ENCODE measurements at places on chromosomes 7 and 10.

DNA sequence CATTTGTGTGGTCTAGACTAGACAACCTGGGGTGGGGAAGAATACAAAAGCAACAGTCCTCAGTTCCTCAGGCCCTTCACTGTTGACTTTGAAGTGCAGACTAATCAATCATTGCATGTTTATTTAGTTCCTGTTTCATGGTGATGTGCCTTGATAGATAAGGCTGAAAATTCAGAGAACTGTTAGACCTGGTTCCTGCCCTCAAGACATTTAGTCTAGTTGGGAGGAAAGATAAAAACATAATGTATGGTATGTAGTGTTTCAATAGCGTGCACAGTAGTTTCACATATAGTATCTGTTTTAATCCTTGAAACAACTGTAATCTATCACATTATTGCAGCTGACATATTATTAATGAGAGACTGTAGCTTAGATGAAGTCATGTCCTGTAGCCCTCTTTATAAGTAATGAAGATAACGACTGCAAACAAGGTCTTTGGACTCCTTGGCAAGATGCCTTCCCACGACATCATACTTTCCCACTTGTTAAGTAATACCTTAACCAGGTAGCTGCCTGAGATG is 124.0 kb downstream of the CELF2 start:
- DNase-seq, result no peak

DNA sequence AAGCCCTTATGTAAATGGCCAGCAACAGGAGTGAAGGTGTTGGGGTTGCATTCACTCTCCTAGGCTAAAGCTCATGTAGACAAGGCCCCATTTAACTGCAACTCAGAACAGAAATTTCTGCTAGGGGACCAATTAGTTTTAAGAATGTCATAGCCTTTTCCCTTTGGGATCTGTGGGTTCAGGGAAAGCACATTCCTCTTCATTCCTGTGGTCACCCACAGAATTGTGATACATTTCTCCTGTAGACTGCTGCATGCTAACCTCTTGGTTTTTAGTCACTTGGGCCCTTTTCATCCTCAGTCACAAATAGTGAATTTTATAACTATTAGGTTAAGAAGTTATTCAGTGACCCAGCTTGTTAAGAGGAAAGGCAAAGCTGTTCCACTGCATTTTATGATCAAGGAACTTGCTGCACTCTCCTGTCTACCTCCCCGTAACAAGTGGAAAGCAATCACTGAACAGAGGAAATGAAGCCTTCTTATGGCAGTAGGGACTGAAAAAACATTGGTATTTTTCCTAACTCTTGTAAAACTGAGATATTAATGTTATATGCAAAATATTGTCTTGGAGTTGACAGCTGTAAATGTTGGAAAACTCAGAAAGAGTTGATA is 124.9 kb downstream of the SND1 start:
- DNase-seq, result no peak

DNA sequence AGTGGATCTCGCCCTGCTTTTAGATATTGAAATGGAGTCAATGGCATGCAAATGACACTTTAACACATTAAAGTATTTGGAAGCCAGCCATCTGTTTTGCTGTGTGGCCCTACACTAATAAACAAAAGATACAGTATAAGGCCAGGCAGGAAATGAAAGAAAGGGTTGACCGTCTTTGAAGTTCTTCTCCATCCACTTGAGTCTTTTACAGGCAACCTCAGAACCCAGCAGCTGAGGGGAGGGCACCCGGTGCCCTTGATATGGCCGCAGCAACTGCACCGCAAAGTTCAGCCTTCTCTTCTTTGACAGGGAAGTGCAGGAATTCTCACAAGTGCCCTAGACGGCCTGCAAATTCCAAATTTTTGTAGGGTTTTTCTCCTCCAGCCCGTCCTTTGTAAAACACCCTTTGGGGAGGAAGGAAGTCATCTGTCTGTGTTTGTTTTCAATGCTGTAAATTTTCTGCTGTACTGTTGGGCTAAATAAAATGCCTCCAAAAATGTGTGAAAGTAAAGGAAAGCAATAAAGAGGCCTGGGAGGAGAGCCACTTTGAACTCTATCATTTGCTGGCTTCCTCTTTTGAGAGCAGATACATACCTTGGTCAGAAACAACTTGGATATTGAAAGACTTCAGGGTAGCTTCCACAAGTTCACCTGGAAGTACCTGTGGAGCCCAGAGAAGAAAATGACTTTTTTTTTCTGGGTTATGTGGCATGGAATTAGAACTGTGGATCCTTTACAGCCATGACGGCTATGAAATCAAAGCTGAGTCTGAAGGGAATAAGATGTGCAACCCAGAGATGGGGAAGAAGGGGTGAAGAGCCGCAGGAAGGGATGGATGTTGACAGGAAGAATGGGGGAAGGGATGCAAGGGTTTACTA is 3.6 kb downstream of the HOXA1 start:
- DNase-seq, result no peak

- peak; percentile 95 for DNase-seq
Measured at GRCh38 chr10:1056326-1057105, at the start of gene WDR37. Gene WDR37, plus strand, starts transcription at chr10:1056385. Its CDS starts 15,771 bp downstream, at chr10:1072156.

DNA sequence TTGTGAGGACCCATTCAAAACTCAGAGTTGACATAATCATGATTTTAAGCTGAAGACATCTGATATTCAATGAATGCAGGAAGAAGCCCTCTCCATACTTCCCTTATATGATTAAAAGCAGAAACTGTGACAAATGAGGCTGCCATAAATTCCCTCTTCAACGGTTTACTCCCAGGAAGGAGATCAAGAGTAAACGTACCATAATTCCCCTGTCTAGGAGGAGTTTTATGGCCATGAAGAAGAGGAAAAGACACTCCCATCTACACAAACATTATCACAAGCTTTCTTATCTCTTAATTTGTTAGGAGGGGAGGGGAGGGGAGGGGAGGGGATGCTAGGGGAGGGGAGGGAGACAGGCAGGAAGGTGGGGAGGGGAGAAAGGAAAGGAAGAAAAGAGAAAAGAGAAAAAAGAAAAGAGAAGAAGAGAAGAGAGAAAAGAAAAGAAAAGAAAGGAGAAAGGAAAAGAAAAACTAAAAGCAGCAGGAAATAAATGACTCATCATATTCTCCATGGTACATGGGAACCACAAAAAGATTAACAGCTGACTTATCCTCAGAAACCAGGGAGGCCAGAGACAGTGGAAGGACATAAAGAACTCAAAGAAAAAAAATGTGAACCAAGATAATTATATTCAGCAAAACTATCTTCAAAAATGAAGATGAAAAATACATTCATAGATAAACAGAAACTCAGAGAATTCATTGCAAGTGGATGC is 121.6 kb downstream of the ALOX5 start:
- no peak for DNase-seq

DNA sequence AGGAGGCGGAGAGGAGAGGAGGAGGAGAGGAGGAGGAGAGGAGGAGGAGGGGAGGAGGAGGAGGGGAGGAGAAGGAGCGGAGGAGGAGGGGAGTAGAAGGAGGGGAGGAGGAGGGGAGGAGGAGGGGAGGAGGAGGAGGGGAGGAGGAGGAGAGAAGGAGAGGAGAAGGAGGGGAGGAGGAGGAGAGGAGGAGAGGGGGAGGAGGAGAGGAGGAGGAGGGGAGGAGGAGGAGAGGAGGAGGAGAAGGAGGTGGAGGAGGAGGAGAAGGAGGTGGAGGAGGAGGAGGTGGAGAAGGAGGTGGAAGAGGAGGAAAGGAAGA is 15.5 kb upstream of the CRCP start:
- DNase-seq, result no peak

DNA sequence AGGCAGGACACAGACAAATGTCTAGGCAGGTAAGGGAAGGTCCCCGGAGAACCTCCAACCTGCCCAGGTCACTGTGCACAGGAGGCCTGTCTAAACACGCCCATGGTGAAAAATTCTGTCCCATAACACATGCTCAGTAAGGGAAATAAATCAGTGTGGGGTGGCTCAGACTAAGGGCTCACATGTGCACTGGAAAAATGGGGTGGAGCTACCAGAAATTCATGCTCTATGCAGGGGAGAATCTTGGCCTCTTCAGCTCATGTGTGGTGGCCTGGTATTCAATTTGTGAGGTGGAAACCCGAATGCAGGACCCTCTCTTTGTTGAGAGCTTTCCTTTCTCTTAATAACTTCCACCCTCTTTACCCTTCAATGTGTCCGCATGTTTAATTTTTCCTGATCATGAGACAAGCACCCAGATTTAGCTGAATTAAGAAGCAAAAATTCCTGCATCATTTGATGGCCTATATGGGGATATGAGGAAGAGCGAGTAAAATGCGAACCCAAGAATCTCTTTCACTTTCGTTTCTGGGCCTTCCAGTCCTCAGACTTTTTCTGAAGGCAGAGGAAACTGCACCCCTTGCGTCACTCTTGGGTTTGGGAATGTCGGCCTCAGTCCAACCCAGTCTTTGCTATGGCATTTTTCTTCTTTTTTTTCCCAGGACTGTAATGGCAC is 163.2 kb downstream of the DGKB start:
- no peak for DNase-seq

DNA sequence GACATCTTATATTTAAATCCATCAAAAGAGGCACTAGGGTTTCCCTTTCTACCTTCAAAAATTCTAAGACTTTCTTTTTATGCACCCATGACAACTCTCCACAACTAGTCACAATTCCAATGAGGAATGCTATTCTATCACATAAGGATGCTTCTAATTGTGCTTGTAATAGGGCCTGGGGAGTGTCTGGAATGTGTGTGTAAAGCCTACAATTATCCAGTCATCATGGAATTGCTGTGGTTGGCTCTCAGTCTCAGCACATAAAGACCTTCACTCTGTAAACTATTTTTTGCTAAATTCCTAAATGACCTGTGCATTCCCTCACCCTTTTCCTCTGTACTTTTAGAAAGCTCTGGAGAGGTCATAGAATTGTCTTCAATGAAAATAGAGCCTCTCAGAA is 86.7 kb downstream of the EPDR1 start:
- no peak for DNase-seq

DNA sequence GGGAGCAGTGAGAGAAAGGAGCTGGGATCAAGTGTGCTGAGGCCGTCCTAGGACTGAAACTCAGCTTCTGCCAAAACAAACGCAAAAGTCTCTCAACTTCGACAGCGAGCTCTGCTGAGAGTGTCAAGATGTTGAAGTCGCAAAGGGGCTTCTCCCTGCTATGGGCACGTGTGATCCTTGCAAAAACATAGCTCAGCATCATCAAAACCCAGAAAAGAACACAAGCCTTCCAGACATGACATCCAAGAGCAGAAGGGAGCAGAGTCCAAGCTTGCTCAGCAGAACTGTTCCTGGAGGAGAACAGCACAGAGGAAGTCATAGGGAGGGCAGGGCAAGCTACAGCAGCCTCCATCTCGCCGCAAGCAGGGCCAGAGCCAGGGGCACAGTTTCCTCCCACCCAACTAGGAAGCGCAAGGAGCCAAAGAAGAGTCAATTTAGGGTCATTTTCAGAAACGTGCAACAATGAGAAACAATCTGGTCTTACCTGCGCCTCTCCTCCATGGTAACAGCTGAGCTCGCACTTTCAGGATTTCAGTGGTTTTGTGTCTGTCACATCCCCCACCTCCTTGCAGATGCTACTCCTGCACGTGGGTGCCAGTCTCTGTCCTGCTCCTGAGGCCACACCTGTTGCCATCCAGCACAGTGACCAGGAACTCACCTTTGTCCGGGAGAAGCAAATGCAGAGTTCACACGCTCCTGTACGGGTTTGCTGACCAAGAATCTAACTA is 113.9 kb downstream of the DIP2C start:
- DNase-seq, result no peak

- no peak for DNase-seq
Measured at GRCh38 chr7:68166525-68166924, 1169.9 kb downstream of the TYW1 start.

- no peak for DNase-seq
Measured at GRCh38 chr7:143203386-143203785, 18.5 kb upstream of the TAS2R40 start.

GRCh38 chr10:75470901-75471300 is 39.5 kb downstream of the LRMDA start:
- DNase-seq, result no peak

- DNase-seq, result no peak
Measured at GRCh38 chr7:95986178-95986764, 213.9 kb downstream of the DYNC1I1 start.

- no peak for DNase-seq
Measured at GRCh38 chr10:23877791-23878320, 331.1 kb upstream of the KIAA1217 start.

- DNase-seq, result no peak
Measured at GRCh38 chr10:123485341-123485960, 180.7 kb upstream of the GPR26 start.

- peak; percentile 36 for DNase-seq
Measured at GRCh38 chr10:6269953-6270867, 67.5 kb downstream of the PFKFB3 start.

- DNase-seq, result no peak
Measured at GRCh38 chr7:25486656-25487055, 258.4 kb upstream of the NPVF start.

GRCh38 chr10:33263453-33263852 is 71.0 kb downstream of the NRP1 start:
- DNase-seq, result no peak

DNA sequence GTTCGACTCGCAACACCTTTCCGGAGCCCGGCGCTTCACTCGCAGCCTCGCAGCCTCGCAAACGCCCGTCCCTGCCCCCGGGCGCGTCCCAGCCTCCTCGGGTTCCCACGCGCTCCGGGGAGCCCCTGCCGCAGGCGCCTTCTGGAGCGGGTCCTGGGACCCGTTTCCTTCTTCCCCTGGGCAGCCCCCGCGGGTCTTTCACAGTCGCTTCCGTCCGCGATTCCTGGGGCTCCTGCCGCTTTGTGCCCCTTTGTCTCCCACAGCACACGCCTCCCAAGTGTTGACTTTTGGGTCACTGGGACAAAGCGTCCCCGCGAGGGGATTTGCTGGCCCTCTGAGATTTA is 140.7 kb downstream of the DYNC2I1 start:
- no peak for DNase-seq

DNA sequence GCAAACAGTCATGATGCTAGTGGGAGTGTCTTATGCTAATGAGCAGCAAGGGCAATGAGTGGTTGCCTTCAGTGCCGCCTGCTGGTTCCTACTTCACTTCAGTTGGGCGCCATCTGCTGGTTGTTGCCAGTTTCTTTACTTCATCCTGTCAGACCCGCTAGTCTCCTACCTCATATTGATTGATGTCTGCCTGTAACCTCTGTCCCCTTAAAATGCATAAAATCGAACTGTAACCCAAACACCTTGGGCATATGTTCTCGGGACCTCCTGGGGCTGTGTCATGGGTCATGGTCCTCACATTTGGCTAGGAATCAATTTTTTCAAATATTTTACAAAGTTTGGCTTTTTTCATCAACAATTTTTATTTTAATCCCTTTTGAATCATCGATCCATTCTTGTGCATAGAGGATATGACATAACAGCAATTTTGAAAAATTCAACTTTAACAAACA is 62.8 kb upstream of the C7orf33 start:
- peak; percentile 37 for DNase-seq

- DNase-seq, result no peak
Measured at GRCh38 chr10:113519681-113520115, 33.2 kb upstream of the HABP2 start.

GRCh38 chr10:117980216-117980615 is 66.5 kb downstream of the RAB11FIP2 start:
- DNase-seq, result no peak
